GM13977 (cell line): ENCODE measurements at places on chromosomes 16 and 17.
A peak's percentile ranks its signal among the peaks of the same experiment; 100 is the strongest.

DNA sequence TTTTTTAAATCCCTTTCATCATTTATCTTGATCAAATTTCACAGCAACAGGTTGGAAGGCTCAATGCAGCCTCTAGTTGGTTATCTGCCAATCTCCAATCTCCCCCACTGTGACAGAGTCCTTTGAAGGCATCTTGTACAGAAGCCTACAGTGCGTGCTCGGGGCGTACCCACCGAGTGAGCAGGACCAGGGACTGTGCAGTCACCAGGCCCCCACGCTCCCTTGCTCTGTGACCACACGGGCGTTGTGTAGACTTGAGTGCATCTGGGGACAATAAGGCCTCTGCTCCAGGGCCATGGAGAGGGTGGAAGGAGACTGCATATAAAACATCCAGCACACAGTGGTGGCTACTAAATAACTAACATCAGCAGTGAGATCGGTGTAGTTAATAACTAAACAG is 63.4 kb downstream of the GTF3C1 start:
- DNase-seq: no peak

DNA sequence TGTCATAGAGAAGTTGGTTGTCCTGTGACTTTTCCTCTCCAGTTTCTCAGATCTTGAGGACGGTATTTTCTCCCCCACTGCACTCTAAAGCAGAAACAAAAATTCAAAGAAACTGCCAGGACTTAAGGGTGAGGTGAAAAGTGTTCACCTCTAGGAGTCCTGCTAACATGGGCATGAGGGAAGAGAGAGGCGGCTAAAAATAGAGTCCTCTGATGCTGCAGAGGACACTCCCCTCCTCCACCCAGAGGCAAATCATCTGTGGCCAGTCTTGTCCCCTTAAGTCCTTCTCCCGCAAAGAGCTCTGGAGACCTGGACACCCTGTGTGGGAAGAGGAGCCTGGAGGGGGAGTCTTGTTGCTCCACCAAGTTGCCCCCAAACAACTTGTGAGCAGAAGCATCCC is 4.7 kb upstream of the DDX19A start:
- no peak for DNase-seq

DNA sequence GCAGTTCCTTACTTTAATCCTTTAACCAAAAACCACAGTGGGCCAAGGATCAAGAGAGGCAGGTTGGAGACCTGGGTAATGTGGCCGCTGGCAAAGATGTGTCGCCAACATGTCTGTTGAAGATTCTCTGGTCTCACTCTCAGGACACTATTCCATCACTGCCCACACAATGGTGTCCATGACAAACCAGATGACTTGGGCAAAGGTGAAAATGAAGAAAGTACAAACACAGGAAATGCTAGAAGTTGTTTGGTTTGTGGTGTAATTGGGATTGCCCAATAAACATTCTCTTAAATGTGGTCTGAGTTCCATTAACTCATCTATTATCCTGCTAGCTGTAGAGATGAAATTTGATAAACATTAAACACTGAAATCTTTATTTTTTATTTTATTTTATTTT is 43.3 kb downstream of the SALL1 start:
- DNase-seq: no peak

- no peak for DNase-seq
Measured at GRCh38 chr16:56477096-56477878, 25.9 kb downstream of the OGFOD1 start.

- DNase-seq: no peak
Measured at GRCh38 chr17:78781104-78781892, 775 bp downstream of the CYTH1 start.

DNA sequence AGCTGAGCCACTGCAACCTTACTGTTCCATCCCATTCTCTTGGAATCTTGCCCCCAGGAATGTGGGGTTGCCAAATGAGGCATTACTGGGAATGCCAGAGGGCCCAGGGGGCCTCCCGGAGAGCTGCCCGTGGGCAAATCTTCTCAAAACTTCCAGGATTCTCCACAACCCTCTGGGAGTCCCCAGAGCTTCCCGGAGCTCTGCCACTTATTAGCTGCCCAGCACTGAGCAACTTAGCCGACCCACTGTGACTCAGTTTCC is 306.0 kb downstream of the FOXL1 start:
- DNase-seq: no peak

DNA sequence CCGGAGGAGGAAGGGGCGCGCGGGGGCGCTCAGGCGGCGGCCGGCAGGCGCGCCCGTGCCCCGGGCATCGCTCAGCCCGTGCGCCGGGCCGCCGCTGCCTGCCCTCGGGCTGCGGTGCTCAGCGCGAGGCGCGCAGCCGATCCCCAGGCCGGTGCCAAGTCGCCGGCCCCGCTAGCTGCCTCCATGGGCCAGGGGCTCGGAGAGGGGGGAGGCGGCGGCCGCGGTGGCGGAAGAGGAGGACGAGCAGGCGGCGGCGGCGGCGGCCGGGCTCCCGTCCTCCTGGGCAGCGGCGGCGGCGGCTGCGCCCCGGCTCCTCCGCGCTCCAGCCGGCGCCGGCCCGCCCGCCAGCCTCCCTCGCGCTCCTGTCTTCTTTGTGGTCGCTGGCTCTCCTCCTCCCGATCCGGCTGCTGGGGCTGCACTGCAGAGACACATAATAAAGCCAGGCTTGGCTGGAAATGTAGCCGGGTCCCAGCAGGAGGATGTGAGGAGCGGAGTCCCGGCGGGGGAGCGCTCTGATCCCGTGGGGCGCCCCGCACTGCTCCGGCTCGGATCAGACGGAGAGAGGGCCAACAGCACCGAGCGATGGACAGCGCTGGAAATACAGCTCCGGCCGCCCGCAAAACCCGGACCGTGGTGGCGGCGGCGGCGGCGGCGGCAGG is 889 bp upstream of the ZNF423 start:
- DNase-seq: peak; percentile 80

- DNase-seq: peak; percentile 59
Measured at GRCh38 chr16:71626018-71626857, at the start of gene MARVELD3. MARVELD3 (plus strand) TSS chr16:71626184; CDS start chr16:71626230, 46 bp downstream.

DNA sequence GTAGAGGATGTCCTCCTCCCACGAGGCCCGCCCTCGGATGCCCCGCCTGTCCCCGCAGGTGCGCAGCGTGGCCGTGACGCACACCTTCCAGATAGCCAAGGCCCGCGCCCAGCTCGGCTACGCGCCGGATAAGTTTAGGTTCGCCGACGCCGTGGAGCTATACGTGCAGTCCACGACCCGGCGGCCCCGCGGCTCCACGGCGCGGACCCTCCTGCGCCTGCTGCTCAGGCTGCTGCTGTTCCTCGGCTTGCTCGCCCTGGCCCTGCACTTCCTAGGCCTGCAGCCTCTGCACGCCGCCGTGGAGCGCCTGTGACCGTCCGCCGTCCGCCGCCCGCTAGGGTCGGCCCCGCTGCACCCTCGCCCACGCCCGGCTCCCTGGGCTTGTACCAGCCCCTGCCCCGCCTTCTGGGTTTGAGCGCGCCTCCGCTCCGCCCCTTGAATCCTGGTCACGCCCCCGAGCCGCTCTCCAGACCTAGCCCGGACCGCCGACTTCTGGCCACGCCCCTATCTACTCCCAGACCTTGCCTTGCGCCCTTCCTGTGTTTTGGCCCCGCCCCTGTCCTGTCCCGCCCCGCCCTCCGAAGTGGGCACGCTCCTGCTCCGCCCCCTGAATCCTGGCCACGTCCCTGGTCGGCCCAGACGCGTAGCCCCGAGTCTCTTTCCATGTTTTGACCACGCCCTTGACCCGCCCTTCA is 15.8 kb upstream of the EEF2K start:
- DNase-seq: peak; percentile 94

DNA sequence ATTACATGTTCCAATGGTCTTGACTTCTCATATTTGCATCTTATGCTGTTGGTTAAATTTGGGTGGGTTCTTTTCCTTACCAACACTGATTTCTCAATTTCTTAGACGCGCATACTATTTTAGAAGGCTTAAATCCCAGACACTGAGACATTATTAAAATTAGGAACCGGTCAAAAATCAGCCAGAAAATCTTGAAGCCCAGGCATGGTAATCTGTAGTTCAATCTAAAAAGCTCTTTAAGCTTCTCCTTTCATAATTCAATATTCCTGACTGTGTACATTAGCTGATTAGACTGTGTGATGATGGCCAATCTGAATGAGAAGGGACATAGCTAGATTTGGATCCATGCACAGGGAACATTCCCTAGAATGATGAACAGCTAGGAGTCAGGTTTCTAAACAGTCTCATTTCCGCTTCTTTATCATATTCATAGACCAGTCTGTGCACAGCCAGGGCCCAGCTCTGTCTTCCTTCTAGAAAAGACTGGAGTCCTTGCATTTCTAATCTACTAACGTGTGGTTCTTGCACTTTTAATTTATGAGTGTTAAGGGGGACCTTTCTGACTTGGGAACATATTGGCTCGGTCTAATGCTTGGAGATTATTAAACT is 189.3 kb downstream of the AATF start:
- DNase-seq: no peak

GRCh38 chr17:56448371-56448770 is 145.1 kb upstream of the NOG start:
- no peak for DNase-seq

GRCh38 chr17:40122999-40123810 is 1.4 kb downstream of the MSL1 start:
- peak; percentile 76 for DNase-seq

GRCh38 chr16:47045459-47045858 is 72.0 kb upstream of the DNAJA2 start:
- no peak for DNase-seq

GRCh38 chr16:78516006-78516736 is 416.7 kb downstream of the WWOX start:
- no peak for DNase-seq

DNA sequence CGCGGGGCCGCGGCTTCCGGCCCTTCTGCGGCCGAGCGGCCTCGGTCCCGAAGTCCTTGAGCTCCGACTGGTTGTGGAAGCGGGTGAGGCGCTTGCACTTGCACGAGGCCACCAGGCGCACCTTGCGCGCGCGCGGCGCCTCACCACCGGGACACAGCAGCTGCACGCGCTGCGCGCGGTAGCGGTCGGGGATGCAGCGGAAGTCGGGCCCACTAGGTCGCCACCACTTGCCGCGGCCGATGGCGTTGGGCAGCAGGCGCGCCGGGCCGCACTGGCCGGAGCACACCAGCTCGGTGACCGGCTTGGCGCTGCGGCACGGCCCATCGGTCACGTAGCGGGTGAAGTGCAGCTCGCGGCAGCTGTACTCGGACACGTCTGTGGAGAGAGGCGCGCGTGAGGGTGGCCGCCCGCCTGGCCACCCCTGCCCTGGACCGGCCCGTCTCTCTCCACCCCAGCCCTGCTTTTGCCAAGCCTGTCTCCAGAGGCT is 3.2 kb downstream of the SOST start:
- DNase-seq: no peak

- no peak for DNase-seq
Measured at GRCh38 chr16:19014461-19014860, 30.7 kb downstream of the TMC7 start.

DNA sequence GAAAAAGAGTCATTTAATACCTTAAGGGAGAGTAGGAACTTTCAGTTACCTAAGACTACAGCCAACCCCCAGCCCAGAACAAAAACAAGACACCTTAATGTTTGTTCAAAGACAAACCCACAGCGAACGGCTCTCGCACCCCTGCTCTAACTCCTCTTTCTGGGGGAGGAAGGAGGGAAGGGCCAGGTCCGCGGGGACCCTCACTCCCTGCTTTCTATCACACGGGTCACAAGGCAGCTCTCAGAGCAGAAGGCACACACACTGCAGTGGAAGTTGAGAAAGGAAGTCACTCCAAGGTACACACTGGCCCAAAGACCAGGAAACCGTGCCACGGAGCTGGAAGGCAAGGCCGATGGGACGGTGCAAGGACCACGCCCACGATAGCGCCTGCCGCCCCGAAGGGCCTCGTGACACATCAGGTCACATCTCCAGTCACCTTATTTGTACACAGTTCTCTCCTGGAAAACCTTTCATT is 10.0 kb downstream of the LITAFD start:
- DNase-seq: no peak

GRCh38 chr17:66491213-66491612 is 188.8 kb downstream of the PRKCA start:
- no peak for DNase-seq

DNA sequence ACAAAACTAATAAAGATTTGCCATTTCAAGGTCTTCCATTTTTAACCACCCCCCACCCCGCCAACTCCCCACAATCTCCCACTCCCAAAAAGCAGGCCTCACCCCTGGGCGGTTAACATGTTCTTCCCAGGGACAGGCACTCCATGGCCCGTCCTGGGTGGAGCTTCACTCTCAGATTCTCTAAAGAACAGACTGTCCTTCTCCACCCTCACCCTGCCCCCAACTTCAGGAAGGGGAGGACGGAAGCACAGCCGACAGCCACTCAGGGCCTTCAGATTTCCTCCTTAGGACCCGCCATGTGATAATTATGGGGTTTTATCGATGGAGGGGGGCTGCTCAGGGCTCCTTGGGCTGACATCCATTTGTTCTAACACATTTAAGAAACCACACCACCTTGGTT is 61.9 kb downstream of the ZFHX3 start:
- DNase-seq: no peak

GRCh38 chr16:15639061-15639568 is 3.8 kb downstream of the MARF1 start:
- DNase-seq: no peak
